HFFc6 (cell line): ENCODE measurements at places on chromosomes 1 and 21.

GRCh38 chr1:117059334-117059677, 820 bp upstream of the TTF2 start:
- no peak for DNase-seq

DNA sequence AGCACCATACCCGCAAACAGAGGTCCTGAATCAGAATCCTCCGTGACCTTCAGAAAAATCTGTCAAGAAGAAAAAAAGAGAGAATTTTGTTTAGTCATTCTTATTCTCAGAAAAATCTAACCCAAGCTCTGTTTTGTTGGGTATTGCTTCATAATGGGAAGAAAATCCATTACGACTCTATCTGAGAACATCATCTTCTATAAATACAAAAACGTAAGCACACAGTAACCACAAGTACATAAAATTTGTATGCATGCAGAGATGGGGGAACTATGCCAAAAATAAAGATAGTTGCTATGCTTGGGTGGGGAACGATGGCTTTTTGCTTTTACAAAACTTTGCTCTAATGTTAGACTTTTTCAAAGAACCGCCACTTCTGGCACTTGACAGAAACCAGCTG, 84.2 kb downstream of the ABCA4 start:
- peak; percentile 87 for DNase-seq

DNA sequence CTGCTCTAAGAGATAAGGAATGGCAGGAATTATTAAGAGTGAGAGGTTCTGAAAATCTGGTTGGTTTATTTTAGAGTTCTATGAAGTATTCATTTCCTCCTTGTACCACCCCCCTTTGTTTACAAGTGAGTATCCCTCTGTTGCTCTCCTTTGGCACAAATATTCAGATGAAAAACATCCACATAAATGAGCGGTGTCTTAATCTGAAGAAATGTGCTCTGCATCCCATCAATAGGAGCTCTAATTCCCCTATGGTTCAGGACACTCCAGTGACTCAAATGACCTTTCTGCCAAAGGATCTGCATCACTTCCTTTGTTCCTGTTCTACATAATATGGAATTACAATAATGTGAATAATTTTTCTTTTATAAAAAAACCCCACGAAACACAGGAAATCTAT, 16.6 kb downstream of the DDAH1 start:
- DNase-seq, result peak; percentile 32

- no peak for DNase-seq
Observed at GRCh38 chr21:39913706-39914305, 46.6 kb downstream of the PCP4 start.

- DNase-seq, result no peak
Observed at GRCh38 chr1:161420763-161421455, 53.2 kb upstream of the CFAP126 start.

DNA sequence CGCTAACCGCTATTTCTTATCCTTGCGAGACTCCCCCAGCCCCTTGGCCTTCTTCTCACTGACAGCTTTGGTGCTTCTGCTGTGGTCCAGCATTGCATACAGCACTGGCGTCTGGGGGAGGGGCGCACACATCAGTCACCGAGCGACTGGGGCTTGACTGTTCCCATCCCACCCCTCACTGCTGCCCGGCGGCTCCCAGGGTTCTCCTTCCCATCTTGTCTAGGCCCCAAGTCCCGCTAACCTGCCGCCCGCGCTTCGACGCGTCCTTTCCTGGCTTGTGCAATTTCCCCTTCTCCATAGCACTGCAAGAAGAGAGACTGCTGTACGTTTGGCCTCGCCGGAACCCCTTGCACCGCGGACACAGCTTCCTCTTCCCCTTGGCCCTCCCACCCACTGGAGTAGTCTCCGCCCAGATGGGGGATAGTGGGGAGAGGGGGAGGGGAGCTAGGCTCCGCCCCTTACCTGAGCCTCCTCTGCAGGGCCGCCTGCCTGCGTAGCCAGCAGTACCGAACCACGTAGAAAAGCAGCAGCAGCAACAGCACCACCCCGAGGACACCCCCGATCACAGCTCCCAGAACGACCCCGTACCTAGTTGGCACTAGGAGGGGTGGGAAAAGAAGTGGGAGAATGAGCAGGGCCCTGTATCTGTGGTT, 3.8 kb downstream of the MPZ start:
- DNase-seq, result no peak

DNA sequence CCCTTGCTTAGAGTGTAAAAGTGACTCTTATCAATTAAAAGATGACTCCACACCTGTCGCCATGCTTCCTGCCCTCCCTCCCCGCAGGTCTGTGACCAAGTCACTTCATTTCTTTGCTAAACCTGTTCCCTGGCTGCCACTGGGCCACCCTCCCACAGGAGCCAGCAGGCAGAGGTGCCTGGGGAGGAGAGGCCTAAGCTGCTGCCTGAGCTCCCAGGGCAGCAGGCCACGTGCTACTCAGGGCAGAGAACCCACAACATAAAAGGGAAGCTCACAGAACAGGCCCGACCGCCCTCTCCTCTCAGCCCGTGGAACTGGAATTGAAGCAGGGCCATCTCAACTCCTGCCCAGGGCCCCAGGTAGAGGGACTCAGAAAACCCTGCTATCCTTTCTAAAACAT, 4.9 kb downstream of the C1orf198 start:
- DNase-seq, result no peak

DNA sequence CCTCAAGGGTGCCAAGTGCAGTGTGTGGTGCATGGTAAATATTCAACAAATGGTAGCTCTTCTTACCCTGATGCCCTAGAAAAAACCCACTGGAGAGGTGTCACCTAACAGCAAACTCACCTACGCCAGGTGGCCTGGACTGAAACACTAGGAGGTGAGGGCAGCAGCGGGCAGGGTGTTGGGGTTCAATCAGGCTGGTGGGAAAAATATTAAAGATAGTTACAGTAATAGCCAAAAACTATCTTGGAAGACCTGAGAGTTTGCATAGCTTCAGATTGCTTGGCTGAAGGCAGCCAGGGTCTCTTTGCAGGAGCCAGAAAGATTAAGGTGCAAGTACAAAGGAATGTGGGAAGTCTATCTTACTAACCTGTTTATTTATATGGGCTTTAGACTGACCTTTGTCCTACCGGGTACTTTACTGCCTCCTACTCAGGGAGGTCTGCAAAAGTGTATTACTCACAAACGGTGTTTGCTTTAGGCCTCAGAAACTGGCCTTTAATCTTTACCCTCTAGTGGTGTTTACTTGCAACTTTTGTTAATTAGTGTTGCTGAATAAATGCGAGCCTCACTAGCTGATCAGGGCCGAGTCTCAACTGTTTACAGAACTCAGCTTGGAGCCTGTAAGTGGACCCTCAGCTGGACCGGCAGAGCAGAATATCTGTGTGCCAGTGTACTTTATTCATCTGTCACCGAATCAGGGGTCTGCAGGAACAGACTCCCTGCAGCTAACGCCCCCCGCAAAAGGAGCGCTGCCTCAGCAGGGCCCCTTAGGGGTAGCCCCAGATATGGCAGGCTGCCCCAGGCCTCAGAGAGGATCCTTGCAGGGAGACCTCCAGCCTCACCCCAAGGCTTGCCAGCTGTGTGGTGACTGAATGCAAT, 63.9 kb downstream of the SYF2 start:
- DNase-seq, result no peak

DNA sequence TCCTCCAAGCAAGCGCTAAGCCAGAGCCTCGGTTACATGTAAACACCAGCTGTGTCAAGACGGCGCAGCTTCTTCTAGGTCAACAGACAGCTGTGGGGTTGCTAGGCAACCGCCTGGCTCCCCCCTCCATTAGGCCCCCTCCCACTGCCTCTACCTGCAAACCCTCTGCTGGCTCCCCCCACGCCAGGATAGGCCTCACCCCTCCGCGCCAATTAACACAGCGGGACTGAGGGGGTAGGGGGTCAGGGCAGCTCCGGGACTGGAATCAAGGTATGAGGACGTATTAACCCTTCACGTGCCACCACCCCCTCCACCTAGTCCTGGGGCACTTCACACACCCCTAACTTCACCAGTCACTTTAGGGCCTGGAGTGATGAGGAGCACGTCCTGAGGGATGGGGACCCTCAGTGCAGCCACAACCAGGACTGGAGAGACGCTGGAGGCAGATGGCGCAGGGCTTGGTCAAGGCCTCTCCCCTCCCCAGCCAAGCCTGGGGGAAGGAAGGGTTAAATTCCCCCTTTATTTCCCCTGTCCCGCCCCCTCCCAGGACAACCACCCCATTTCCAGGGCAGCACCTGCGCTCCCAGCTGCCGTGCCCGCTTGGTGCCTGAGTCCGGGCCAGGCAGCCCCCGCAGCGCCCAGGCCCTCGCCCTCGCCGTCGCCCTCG, 37.4 kb upstream of the WASF2 start:
- DNase-seq, result no peak

DNA sequence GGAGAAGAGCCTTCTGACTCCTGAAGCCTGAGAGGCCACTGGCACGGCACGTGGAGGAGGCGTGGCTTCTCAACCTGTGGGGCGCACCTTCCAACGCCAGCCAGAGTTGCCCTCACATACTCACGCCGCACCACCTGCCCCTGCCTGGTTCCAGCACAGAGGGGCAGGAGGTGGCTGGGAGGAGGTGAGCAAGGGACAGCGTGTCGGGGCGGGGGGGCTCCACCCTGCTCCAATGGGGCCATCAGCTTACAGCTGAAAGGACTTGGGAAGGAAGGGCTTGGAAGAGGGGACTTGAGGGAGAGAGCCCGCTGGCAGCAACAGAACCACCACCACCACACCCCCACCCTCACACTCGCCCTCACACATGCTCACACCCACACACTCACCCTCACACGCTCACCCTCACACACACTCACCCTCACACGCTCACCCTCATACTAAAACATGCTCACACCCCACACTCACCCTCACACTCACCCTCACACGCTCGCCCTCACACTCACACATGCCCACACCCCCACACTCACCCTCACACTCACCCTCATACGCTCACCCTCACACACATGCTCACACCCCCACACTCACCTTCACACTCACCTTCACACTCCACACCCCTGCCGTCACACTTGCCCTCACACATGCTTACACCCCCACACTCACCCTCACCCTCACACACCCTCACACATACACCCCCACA, 41.6 kb upstream of the EDN2 start:
- DNase-seq, result no peak
